GM04503 (cell line): ENCODE measurements at places on chromosomes 12 and 14.

GRCh38 chr14:79136071-79137044 is 966.2 kb downstream of the NRXN3 start:
- no peak for DNase-seq

DNA sequence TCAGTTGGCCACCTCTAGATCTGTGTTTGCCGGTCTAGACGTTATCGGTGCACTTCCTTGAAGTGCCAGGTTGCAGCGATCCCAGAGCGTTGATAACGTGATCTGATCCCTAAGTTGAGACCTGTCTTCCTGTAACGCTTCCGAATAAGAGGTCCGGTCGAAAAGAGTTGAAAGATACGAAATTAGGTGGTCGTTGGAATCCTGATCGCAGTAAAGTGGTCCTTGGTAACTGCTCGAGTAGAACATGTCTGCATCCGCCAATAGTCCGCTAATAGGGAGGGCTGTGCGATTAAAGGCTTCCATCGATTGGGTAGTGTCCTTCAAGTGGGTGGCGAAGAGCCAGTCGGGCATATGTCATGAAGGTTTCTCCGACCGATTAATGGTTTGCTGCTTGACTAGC is 2.7 kb downstream of the SRSF5 start:
- no peak for DNase-seq

GRCh38 chr12:132143336-132144071 is 615 bp downstream of the DDX51 start:
- DNase-seq = no peak

- DNase-seq = no peak
Measured at GRCh38 chr14:91834571-91834970, 32.8 kb downstream of the TC2N start.

DNA sequence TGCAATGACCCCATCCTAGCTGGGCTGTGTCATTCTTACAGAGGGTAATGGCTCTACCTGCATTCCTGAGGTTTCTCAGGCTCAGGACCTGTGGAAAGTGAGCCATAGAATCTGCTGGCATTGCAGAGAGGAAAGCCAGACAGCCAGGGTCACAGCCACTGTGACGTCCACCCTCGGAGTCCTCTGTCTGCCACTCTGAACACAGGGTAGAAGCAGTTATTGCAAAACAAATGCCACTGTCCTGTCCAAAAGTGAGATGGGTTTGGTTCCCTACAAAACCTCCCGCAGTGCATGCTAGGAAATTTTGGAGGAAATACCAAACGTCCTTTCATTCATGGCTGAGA is 37.8 kb downstream of the TNFAIP2 start:
- no peak for DNase-seq

DNA sequence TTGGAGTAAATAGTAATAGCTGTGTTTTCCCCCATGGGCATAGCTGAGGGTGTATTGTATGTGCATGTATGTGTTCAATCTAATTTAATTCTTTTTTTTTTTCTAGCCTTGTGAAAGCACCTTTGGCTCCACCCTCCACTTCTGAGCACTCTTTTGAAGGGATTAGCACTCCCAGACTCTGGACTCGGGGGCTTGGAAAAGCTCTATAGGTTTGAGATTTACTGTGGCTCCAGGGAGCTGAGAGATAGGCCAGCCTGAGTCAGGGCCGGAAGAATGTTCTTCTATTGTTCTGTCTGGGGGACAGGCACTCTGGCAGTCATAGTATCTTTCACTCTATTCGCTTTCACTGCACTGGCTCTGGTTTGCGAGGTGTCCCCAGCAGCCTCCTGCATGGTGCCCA is 540.0 kb upstream of the TBX3 start:
- DNase-seq = no peak

DNA sequence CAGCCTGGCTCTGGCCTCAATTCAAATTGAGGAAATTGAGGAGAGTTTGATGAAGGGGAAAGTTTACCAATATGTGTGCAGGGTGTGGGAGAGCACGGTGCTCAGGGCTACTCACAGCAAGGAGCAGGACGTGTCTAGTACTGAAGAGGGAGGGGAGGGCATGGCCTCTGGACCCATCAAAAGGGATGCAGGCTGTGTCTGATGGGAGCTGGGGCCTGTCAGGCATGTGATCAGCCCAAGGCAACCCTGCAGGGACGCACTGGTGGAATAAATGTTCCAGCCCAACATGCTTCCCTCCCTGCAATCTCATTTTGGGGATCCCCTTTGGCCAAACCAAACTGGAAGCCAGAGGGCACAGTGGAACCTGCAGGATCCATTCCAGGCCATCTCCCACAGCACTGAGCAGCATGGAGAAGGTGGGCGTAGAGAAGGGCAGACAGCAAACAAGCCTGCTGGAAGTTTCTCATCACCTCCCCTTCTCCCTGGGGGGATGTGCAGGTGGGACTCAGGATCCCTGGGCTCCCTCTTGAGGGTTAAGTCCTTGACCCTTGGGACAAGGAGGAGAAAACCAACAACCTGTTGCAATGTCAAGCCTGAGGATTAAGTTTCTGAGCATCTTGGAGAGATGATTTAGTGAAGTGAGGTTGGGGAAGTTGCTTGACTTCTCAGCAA is 17.8 kb upstream of the RBM19 start:
- DNase-seq = no peak

DNA sequence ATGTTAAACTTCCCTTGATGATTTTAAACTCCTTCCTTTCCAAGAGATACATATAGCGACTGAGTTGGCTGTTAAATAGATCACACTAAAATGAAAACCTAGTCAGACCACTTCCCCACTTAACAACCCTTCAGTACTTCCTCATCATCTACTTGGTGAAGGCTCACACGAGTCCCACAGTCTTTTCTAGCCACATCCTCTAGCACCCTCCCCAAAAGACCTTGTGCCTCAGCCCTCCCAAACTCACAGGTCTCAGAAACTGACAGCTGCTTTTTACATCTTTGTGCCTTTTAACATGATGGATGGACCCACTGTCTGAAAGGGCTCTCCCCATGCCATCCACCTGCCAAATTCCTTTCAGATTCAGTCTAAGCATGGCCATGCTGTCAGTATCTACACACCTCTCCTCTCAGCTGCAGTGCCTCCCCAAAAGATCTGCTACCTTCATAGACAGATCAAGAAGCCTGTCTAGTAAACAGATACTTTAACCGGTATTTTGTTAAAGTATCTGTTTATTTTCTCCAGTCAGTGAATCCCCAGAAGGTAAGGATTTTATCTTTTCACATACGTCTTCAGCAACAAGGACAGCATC is 65.1 kb upstream of the GPHB5 start:
- no peak for DNase-seq

GRCh38 chr12:11805680-11806079 is 156.2 kb downstream of the ETV6 start:
- DNase-seq = no peak

DNA sequence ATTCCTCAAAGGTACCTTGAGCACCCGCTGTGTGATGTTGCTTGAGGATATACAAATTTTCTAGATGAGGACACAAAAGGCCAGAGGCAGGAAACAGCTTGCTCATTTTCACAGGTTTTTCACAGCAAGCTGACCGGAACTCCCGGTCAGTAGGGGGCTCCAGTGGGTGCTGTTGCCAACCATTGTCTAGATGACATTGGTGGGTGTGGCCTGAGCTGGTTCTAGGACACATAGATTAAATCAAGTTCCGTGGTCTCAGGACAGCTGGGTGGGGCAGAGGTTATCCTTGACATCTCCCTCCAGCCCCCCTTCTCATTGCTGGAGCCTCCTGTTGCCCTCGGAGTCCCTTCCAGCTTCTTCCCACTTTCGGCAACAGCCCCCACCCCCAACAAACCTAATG is 153.6 kb upstream of the FKBP4 start:
- DNase-seq = no peak

DNA sequence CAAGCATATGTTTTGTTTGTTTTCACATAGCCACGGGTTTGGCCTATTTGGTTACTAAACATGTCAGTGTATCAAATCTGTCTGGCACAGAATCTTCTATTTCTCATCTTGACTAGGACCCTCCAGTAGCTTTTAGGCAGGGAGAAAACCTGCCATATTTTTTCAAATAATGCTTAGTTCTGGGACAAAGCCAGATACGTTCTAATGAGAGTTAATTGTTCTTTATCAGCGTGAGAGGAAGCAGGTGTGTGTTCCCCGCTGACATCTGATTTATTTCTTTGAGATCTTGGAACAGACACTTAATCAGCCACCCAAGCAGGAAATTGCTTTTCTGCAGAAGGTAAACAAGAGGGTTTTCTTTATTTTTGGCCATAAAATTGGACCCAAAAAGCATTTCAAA is 54.8 kb downstream of the GOLGA5 start:
- DNase-seq = no peak

GRCh38 chr14:75566321-75566720 is 12.1 kb upstream of the FLVCR2 start:
- no peak for DNase-seq

DNA sequence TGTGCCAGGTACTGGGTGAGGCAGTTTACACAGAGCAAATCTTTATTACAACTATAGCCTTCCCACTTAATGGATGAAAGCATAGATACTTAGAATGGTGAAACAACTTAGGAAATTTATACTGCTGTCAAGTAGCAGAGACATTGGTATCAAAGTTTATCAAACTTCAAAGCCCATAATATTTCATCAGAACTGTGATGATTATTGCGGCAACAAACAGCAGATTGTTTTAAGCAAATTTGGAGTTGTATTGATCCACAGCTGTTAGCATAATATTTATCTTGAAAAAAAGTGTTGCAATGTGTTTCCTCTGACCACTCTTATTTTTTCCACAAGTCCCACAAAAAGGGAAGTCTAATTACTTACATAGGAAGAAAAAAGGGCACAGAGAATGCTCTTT is 2.0 kb upstream of the SLCO1B3 start:
- DNase-seq = no peak
